ENCODE measurements at places on chromosomes 4 and X.

DNA sequence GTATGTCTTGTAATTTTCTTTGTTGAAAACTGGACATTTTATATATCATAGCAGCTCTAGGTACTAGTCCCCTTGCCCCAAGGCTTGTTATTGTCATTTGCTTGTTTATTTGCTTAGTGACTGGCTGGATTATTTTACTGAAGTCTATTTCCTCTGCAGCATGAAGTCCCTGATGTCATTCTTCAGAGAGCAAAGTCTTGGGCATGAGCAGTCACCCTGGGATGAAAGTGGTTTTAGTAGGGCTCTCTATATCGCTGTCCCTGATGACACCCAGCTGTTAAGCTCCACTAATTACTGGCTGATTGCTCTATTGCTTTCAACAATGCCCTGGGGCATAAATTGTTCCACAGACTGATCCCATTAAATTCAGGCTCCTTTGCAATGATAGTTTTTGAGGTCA, 113.5 kb upstream of the USP9X start:
- DNase-seq = no peak

DNA sequence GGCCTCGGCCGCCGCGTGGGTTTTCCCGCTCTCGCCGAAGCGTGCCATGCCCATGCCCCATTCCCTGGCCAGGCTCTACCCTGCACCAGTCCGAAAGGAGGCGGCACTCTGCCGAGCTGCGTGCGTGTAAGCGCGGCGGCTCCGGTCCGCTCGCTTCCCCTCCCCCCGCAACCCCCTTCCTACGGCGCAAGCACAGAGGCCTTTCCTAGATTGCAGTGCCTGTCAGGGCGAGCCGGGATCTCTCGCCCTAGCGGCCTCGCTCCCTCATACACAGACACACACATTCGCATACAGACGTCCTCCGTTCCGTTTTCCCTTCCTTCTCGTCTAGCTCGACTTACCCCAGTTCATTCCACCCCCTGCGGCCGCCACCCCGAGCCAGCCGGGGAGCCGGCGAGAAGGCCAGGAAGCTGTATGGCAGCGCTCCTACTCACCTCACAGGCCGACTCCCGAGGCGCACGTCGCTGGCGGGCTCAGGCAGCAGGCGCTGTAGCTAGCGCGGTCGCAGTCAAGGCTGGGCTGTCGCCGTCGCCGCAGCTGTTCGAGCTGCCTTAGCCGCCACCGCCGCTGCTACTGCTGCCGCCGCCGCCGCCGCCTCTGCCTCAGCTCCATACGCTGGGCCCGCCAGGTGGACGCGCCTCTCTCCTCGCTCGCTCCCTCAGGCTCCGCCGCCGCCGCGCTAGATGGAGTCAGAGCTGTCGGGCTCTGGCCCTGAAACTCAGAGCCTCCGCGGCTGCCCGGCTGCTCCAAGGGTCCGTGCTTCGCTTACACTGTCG, 615 bp downstream of the NEXMIF start:
- no peak for DNase-seq

- no peak for DNase-seq
Observed at GRCh38 chr4:71411981-71412380, 73.2 kb downstream of the SLC4A4 start.

DNA sequence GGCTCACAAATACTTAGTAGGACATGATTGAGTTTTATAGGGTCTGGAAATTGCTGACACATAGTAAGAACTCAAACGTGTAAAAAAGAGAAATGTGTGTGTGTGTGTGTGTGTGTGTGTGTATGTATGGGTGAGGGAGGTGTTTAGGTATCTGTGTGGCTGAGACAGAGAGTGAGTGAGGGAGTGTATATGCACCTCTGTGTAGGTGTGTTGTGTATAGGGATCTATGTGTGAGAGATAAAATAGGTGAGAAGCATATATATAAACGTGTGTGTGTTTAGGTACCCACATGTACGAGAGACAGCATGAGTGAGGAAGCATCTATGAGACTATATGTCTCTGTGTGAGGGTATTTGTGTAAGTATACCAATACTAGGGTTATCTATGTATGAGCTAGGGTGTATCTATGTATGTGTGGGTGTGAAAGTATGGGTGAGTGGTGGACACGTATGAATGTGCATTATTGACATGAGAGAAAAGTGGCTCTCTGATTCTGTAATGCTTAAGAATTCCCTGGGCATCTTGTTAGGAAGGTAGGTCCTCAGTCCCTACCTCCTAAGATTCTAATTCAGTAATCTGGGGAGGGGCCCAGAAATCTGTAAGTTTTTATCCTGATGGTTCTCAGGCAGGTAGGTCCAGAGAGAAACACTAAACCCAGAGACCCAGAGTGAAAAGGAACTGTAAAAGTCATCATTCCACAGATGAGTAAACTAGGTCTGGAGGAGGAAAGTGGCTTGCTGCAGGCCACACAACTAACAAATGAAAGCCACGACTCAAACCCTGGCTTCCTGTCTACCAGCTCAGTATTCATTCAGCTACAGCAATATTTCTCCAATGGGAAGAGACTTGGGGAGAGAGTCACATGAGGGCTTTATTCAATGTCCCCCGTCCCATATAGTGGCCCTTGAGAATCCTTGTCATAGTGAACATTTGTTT, 237.0 kb downstream of the IDS start:
- DNase-seq = no peak

DNA sequence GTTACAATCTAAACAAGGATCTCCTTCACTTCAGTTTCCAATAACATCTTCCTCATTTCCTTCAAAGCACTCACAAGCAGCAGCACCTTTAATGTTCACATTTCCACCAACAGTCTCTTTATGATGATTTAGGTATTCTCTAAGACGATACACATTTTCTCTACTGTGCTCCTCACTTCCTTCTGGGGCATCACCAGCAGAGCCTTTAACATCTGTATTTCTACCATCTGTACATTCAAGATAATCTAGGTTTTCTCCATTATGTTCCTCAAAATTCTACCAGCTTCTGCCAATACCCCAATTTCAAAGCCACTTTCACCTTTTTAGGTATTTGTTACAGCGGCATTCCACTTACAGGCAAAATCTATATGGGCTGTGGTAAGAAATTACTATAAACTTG, 80.6 kb downstream of the FBXW7 start:
- no peak for DNase-seq

- DNase-seq = no peak
Observed at GRCh38 chr4:119100655-119101054, 35.0 kb upstream of the MYOZ2 start.

DNA sequence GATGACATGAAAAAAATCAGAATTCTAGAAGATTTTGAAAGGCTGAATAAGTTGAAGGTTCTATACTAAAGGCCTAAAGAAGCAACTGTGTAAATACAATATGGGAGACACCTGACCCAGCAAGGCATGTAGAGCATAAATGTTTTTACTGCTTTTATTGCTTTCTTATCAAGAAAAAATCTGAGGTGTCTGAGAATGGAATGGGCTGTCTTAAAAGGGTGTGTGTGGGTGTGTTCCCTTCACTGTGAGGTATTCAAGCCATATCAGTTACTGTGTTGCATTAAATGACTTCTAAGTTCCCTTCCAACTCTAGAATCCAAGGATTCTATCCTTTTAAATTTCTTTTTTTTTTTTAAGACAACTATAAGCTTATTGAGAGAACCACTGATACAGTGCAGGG, 15.7 kb downstream of the ATP8A1 start:
- DNase-seq = no peak

GRCh38 chrX:70174754-70175153, 2.5 kb upstream of the DGAT2L6 start:
- no peak for DNase-seq

DNA sequence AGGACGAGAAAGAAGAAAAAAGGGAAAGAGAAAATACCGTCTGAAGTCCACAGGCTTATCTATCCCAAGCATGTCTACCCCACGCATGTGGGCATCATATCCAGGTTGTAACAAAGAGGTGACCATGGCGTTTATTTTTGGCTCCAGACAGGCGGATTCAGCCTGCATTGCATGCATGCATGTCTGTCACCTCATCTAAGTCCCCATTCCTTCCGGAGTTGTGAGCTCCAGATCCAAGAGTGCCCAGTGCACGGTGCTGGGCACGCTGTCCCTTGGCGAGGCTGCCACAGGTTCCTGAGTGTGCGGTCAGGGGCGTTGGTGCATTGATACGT, 905 bp upstream of the GALNTL6 start:
- peak; percentile 3 for DNase-seq

DNA sequence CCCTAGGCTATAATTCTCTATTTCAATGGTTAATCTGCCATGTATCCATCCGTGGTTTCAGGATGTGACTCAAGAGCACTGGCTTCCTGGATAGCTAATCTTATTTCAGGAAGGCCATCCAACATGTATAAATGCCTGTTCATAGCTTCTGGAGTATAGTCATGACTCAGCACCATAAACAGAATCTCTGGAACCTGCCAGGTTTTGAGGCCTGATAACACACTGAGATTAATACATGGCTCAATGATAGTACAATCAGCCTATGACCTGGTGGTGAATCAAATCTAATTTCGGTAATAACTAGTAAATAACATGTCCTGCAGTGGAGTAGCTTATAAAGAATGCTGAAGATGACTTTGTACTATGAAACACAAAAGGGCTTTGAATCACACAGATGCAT, 5.7 kb upstream of the IL13RA2 start:
- DNase-seq = peak; percentile 88

GRCh38 chr4:158356301-158356700, 146.0 kb downstream of the TMEM144 start:
- DNase-seq = no peak

- peak; percentile 64 for DNase-seq
Observed at GRCh38 chr4:97525236-97525635, 618.0 kb downstream of the STPG2 start.

- DNase-seq = no peak
Observed at GRCh38 chr4:179989975-179990374, 2253.2 kb upstream of the TENM3 start.
